ENCODE measurements at places on chromosomes 12 and 14. TPM values are rescaled to one million over a fixed set of nuclear protein-coding genes. Genes with fewer than 3 reads are reported as not detected.

The PPFIA2 gene
- total RNA-seq = 14.5 TPM

- no peak for DNase-seq
Measured at GRCh38 chr12:53133722-53134121, 30.4 kb downstream of the SOAT2 start.

DNA sequence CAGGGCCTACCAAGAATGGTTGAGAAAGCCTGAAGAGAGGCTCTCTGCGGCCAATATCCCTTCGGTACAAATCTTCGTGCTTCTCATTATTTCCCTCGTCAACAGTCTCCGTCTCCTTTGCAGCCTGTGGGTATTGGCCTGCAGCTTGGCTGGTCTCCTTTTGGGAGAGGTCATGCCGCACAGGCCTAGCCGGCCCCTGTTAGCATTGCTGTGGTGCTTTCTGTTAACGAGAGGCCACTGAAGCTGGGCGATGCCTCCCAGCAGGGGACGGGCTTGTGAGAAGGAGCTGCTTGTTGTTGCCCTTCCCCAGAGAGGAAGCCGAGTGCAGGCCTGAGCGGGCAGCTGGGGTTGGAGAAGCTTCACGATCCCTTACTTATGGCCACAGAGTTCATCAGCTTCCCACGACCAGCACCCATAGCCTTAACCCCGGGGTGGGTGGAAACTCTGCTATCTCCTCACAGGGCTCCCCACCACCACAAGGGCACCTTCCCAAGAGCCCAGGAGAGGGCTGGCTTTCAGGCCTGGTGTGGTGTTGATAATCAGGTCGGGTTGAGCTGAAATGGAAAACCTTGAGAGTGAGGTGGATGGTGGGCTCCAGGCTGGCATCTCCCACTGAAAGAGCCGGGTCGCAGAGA lies 228.6 kb downstream of the ZFP36L1 start:
- DNase-seq = no peak

DNA sequence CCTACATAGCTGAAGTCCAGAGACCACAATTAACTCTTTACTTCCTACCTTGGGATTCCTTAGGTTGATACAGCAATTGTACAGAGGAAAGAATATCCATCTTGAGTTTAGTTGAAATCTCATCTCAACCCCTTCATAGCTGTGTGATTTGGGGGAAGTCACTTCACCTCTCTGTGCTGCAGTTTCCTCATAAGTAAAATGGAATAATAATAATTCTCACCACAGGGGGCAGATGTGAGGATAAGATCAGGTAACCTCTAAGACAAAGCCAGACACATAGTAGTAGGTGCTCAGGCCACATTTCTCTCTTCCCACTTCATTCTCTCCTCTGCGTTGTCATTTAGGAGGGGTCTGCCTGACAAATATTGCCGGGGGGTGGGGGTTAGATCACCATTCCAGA lies 6.7 kb downstream of the FOXN4 start:
- no peak for DNase-seq

The MMP17 gene
- total RNA-seq = 3.9 TPM

The BAG5 gene
- total RNA-seq = 29.8 TPM

The DTX1 gene
- total RNA-seq = 3.3 TPM

The NRL gene
- 0.85 TPM for total RNA-seq
